Thyroid gland (tissue), 4 donors: ENCODE measurements at places on chromosomes 7 and 10.

- H3K27ac ChIP-seq: no peak overlapping the region
- no peaks in the 10 kb centered on the region for H3K36me3 ChIP-seq
- H3K4me3 ChIP-seq: no peak overlapping the region
- no peak for DNase-seq
- H3K4me1 ChIP-seq: peaks cover 6% of the 10 kb centered on the region
Observed at GRCh38 chr10:11602919-11603523, 8.4 kb downstream of the USP6NL start.

GRCh38 chr10:119425102-119425880 is 117.2 kb downstream of the RGS10 start:
- no peak overlapping the region for H3K27ac ChIP-seq
- no peak overlapping the region for H3K4me3 ChIP-seq
- H3K4me1 ChIP-seq: peaks cover 28% of the 10 kb centered on the region
- no peak for DNase-seq
- peaks cover 14% of the 10 kb centered on the region for H3K36me3 ChIP-seq

GRCh38 chr10:26829810-26830515 is 30.8 kb downstream of the ABI1 start:
- H3K27ac ChIP-seq: no peak overlapping the region
- H3K4me1 ChIP-seq: no peaks in the 10 kb centered on the region
- no peak for DNase-seq
- no peaks in the 10 kb centered on the region for H3K27me3 ChIP-seq
- H3K36me3 ChIP-seq: no peaks in the 10 kb centered on the region

DNA sequence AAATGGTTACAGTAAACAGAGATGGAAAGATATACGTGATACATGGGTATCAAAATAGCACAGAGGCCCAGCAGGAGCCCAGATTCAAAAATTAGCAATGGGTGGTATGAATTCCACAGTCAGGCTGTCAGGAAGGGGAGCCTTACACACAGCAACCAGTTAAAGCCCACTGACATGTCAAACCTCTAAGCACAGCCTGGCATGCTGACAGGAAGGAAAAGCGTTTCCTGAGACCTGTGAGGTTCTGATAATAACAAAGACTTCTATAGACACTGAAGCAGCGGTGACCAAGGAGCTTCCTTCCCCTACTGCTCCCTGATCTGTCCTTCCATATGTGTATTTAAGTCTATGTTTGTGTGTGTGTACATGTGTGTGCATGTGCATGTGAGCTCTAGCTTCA is 89.9 kb downstream of the PHYHIPL start:
- no peaks in the 10 kb centered on the region for H3K27me3 ChIP-seq
- no peak for DNase-seq
- no peaks in the 10 kb centered on the region for H3K4me1 ChIP-seq
- H3K27ac ChIP-seq: no peak overlapping the region
- H3K36me3 ChIP-seq: peaks cover 8% of the 10 kb centered on the region
- H3K4me3 ChIP-seq: no peak overlapping the region

DNA sequence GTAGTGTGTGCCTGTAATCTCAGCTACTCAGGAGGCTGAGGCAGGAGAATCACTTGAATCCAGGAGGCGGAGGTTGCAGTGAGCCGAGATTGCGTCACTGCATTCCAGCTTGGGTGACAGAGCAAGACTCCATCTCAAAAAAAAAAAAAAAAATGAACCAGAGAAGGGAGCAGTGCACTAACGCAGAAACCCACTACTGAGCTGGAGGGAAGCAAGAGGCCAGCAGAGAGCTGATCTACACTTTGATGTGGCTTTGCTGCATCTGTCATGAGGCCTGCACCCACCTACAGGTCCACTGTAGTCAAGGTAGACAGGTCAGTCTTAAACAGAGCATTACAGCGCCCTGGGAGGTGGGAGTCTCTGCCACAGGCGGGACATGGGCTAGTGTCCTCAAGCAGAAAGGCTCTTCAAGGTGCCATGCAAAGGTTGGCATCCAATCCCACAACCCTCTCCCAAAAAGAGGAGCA is 30.0 kb downstream of the MAT1A start:
- no peaks in the 10 kb centered on the region for H3K4me1 ChIP-seq
- no peak for DNase-seq
- H3K27ac ChIP-seq: no peak overlapping the region
- H3K27me3 ChIP-seq: no peaks in the 10 kb centered on the region

DNA sequence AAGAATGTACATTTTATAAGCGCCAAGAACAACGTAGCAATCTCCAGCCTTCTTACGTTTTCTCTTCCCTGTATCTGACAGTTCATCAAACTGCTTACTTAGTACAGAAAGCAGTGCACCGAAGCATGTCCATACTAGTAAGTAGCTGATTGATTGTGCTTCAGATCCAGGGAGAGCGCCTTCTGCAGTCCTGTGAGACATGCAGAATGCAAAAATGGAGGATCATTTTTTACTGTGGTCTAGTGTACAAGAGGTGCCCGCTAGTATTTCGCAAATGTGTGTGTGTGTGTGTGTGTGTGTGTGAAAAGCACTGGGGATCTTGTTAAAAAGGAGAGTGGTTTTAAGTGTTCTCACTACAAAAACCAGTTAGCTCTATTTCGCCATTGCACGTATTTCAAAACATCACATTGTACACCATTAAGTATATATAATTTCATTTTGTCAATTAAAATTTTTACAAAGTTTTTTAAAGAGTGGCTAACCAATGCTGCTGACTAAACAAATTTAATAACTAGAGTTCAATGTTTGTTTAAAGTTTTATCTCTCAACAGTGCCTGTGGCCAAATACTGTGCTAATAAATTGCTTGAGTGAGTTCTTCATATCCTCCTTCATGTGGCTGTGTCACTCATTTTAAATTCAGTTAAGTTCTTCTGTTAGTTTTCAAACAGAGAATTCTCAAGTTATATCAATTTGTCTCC is 99.6 kb downstream of the ZMYND11 start:
- H3K4me1 ChIP-seq: peaks cover 8% of the 10 kb centered on the region
- peak; percentile 31 for DNase-seq
- peaks cover 2% of the 10 kb centered on the region for H3K36me3 ChIP-seq
- H3K27me3 ChIP-seq: no peaks in the 10 kb centered on the region

DNA sequence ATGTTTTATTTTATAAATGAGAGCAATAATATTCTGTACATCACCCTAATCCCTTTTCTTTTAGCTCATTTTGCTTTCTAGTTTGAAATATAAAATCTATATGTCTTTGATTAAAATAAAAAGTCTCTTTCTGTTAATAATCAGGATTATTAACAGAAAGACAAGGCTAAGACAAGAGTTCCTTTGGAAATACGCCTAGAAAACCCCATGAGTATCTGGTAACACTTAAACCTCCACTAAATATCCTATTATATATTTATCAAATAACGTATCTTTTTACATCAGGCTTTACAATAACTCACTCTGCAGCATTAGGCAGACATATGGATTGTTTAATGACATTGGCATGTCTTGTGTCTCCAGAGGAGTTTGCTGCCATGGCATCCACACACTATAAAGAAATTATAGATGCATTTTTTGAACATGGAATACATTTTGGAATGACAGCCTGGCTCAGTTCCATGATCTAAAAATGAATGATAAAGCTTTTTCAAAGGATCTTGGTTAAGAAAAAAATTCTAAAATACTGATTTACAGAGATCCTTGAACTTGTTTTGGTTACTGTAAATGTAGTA is 98.7 kb downstream of the TMEM26 start:
- H3K27ac ChIP-seq: no peak overlapping the region
- no peaks in the 10 kb centered on the region for H3K27me3 ChIP-seq
- H3K4me1 ChIP-seq: no peaks in the 10 kb centered on the region
- H3K4me3 ChIP-seq: no peak overlapping the region
- no peak for DNase-seq
- H3K36me3 ChIP-seq: no peaks in the 10 kb centered on the region

DNA sequence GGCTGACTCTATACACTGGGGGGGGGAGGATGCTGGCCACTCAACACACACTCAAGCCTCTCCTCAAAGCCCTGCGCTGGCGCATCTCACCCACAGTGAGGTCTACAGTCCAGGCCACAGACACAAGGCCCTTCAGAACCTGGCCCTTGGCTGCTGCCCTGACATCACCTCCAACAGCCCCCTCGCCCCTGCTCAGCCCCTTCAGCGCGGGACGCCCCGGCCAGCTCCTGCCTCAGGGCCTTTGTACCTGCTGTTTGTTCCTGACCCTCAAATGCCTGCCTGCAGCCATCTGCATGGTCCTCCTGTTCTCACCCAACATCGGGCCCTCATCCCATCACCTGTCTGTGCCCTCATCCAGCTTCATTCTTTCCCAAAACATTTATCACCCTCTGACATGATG is 572.6 kb downstream of the DNAJB6 start:
- H3K27me3 ChIP-seq: no peaks in the 10 kb centered on the region
- no peaks in the 10 kb centered on the region for H3K4me1 ChIP-seq
- no peaks in the 10 kb centered on the region for H3K36me3 ChIP-seq
- DNase-seq: no peak
- H3K4me3 ChIP-seq: no peak overlapping the region

- H3K4me3 ChIP-seq: no peak overlapping the region
- peaks cover 11% of the 10 kb centered on the region for H3K4me1 ChIP-seq
- peak overlapping the region; percentile 33 for H3K27ac ChIP-seq
- no peaks in the 10 kb centered on the region for H3K27me3 ChIP-seq
- no peaks in the 10 kb centered on the region for H3K36me3 ChIP-seq
- DNase-seq: peak; percentile 78
Observed at GRCh38 chr7:143487566-143487965, 9.9 kb downstream of the TAS2R41 start.

GRCh38 chr10:95325863-95326262 is 35.1 kb upstream of the PDLIM1 start:
- no peak for DNase-seq
- H3K4me3 ChIP-seq: no peak overlapping the region
- no peak overlapping the region for H3K27ac ChIP-seq
- peaks cover 25% of the 10 kb centered on the region for H3K4me1 ChIP-seq

- H3K27ac ChIP-seq: peak overlapping the region; percentile 2
- no peak for DNase-seq
- no peak overlapping the region for H3K4me3 ChIP-seq
- no peaks in the 10 kb centered on the region for H3K36me3 ChIP-seq
- no peaks in the 10 kb centered on the region for H3K27me3 ChIP-seq
Observed at GRCh38 chr10:79048639-79049550, 19.9 kb upstream of the ZMIZ1 start.

- H3K4me3 ChIP-seq: no peak overlapping the region
- no peaks in the 10 kb centered on the region for H3K36me3 ChIP-seq
- DNase-seq: no peak
- H3K27ac ChIP-seq: peak overlapping the region; percentile 86
- H3K4me1 ChIP-seq: peaks cover 22% of the 10 kb centered on the region
Observed at GRCh38 chr10:103637011-103637410, 143.5 kb downstream of the NEURL1 start.

- peaks cover 5% of the 10 kb centered on the region for H3K4me1 ChIP-seq
- no peak overlapping the region for H3K27ac ChIP-seq
- no peak overlapping the region for H3K4me3 ChIP-seq
Observed at GRCh38 chr7:133391206-133391605, 138.3 kb downstream of the EXOC4 start.

- no peaks in the 10 kb centered on the region for H3K36me3 ChIP-seq
- H3K27me3 ChIP-seq: no peaks in the 10 kb centered on the region
- no peak overlapping the region for H3K4me3 ChIP-seq
- DNase-seq: peak; percentile 9
- H3K4me1 ChIP-seq: peaks cover 35% of the 10 kb centered on the region
Observed at GRCh38 chr10:4344492-4344994, 481.5 kb upstream of the AKR1E2 start.

DNA sequence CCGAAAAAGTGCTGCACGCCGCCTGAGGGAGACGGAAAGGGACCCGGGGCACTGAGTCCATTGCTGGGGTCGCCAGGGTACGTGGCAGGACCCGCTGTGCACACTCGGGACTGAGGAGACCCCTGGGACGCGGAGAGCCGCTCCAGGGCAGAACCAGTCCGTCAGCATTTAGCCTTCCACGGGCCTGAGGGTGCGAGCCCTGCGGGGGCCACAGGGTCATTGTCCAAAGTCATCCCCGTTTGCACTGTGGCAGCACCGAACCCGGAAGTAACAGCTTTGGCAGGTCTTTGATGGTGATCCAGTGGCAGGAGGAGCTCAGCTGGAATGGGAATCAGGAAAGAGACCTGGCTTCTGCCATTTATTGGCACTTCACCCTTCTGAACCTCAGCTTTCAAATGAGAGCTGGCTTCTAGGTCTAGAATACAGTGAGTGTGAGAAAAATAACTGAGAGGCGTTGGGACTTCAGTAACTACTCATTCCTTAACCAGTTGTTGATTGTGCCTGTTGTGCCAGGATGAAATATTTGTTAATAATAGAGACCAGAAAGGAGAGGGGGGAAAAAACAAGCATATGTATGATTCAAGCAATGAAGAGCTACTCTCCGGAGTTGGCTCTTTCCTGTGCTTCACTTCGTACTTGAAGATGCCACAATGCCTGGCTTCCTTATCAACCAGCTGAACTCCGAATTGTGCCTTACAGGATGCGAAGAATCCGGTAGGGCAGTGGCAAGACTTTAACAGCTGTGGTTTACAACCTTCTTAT is 811 bp upstream of the ARHGAP12 start:
- peak overlapping the region; percentile 97 for H3K27ac ChIP-seq
- no peaks in the 10 kb centered on the region for H3K36me3 ChIP-seq
- peak; percentile 68 for DNase-seq

DNA sequence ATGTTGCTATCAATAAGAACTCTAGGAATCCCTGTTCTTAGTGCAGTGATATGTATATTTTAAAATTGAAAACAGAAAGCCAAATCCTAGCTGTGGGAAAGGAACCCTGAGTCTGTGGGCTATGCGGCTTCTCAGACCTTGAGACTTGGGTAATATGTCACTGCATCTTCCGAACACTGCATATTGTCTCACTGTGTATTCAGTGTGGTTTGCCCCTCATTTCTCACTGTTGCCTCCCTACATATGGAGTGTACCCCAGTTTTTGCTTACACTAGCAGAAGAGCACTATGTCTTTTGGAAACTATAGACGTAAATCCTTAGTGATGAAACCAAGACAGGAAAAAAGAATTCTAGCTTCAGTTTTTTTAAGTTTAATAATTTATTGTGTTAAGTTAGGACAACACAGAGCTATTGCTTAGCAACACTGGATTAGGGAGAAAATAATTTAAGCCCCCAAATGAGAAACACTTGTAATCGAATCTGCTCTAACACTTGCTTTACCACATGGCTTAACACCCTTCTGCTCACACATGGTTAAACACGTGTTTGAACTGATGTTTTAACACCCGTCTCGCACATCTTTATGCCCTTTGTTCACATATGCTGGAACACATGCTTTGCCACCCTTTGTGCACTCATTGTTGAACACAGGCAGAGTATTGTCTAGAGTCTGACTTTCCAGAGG is 251.3 kb downstream of the VTI1A start:
- no peaks in the 10 kb centered on the region for H3K4me1 ChIP-seq
- no peak for DNase-seq
- H3K27me3 ChIP-seq: no peaks in the 10 kb centered on the region
- no peak overlapping the region for H3K27ac ChIP-seq
- no peaks in the 10 kb centered on the region for H3K36me3 ChIP-seq
- H3K4me3 ChIP-seq: no peak overlapping the region

- peak; percentile 64 for DNase-seq
- peak overlapping the region; percentile 19 for H3K4me3 ChIP-seq
- H3K36me3 ChIP-seq: no peaks in the 10 kb centered on the region
Observed at GRCh38 chr10:484925-485661, 204.4 kb downstream of the DIP2C start.

- DNase-seq: no peak
- no peaks in the 10 kb centered on the region for H3K27me3 ChIP-seq
- H3K36me3 ChIP-seq: no peaks in the 10 kb centered on the region
- H3K27ac ChIP-seq: no peak overlapping the region
- no peaks in the 10 kb centered on the region for H3K4me1 ChIP-seq
- no peak overlapping the region for H3K4me3 ChIP-seq
Observed at GRCh38 chr7:101588131-101588935, 40.8 kb downstream of the MYL10 start.

- no peaks in the 10 kb centered on the region for H3K4me1 ChIP-seq
- no peaks in the 10 kb centered on the region for H3K27me3 ChIP-seq
- DNase-seq: no peak
- H3K4me3 ChIP-seq: no peak overlapping the region
- no peaks in the 10 kb centered on the region for H3K36me3 ChIP-seq
- H3K27ac ChIP-seq: no peak overlapping the region
Observed at GRCh38 chr7:95365151-95365550, 31.0 kb downstream of the PON3 start.
